ENCODE measurements at places on chromosomes 11 and 22.

DNA sequence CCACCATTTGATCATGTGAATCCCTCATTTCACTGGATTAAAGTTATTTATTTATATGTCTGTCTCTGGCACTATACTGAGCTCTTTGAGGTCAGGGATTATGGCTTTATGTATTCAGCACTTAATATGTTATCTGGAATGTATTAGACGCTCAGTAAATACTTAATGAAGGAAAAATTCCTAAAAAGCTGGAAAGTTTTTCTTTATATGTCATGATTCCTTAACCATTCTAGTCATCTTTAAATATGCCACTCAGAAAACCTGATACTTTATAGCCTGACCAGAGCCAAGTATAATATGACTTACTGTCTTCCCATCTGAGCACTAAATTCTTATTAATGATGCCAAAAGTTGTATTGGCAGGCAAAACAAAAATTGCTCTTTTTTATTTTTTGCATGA lies 27.1 kb downstream of the RNF169 start:
- DNase-seq, result no peak

DNA sequence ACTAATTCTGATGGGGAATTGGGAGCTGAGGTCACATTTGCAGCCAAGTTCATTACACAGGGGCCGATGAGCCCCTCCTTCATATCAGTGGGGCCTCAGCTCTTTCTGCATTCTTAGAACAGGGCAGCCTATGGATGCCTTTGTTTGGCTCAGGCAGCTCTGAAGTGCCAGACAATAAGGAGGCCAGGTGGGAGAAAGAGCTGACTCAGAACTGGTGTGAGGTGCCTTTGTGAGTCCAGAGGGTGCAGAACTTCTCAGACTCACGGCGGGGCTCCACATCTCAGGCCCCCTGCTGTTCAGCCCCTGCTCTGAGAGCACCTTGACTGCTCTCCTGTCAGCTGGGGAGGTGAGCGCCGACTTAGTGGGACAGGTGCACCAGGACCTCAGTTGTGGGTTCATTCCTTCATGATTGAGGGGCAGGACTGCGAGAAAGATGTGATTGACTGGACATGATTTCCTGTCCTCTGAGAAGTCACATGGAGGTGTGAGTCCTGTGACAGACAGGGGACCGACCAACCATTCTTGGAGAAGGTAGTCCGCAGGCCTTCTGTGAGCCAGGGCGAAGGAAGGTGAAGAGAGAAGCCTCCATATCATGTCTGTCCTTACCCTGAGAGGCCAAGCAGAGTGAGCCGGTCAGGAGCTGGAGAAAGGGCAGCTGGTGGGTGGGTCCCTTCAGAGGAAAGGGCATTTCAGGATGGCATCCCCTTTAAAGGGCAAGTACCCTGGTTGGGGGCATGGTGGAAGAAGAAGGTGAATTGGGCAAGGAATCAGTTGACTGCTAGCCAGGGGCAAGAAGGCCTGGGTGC lies 245.0 kb upstream of the TBCEL start:
- DNase-seq, result no peak

GRCh38 chr11:70476669-70477068 lies 78.3 kb downstream of the CTTN start:
- DNase-seq, result no peak

- DNase-seq, result peak; percentile 50
Observed at GRCh38 chr11:73295241-73295995, 12.7 kb upstream of the ARHGEF17 start.

- DNase-seq, result no peak
Observed at GRCh38 chr22:32555581-32555980, 81.0 kb downstream of the FBXO7 start.

GRCh38 chr11:996681-997080 lies 39.8 kb downstream of the MUC6 start:
- no peak for DNase-seq

DNA sequence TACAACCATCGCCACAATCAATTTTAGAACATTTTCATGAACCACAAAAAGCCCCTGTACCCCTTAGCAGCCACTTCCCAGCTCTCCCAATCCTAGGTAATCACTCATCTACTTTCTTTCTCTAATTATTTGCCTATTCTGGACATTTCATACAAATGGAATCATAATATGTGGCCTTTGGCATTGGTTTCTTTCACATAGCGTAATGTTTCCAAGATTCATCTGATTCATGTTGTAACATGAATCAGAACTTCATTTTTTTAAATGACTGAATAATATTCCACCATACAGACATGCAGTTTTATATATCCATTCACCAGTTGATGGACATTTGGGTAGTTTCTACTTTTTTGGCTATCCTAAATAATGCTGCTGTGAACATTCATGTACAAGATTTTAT lies 56.2 kb upstream of the RCN1 start:
- DNase-seq, result no peak

DNA sequence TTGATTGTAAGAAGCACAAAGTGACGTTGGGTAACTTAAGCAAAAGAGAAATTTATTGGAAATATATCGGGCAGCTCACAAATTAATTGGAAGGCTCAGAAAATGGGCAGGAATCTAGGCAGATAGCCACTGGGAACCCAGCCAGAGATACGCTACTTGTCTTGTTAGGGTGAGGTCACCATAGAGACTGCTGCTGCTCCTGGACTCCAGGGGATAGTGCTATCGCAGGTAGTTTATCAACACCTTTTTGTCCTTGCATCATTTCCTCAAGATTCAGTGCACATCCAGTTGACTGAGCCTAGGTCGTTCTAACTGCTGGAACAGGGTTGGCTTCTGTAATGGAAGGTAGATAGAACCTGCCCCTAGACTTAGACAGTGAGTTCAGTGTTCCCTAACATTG lies 19.6 kb downstream of the AMOTL1 start:
- DNase-seq, result no peak

DNA sequence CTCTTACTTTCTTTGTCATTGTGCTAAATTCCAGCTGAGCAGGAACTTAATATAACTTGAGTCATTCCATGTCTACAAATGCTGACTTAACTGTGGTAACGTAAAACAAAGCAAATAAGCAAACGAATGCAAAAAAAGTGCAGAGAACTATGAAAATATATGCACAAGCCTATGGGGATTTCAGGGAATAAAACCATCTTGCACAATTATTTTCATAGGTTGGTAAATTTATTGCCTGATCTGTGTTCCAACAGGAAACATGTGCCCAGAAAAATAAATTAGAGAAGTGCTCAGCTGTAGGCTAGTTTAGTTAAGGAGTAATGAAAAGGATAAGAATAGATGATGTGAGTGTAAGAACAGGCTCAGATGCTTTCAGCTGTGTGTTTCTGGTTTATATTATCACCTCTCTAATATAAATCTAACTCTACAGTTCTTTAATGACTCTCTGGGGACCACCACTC lies 1169.3 kb downstream of the LRRC4C start:
- DNase-seq, result no peak

DNA sequence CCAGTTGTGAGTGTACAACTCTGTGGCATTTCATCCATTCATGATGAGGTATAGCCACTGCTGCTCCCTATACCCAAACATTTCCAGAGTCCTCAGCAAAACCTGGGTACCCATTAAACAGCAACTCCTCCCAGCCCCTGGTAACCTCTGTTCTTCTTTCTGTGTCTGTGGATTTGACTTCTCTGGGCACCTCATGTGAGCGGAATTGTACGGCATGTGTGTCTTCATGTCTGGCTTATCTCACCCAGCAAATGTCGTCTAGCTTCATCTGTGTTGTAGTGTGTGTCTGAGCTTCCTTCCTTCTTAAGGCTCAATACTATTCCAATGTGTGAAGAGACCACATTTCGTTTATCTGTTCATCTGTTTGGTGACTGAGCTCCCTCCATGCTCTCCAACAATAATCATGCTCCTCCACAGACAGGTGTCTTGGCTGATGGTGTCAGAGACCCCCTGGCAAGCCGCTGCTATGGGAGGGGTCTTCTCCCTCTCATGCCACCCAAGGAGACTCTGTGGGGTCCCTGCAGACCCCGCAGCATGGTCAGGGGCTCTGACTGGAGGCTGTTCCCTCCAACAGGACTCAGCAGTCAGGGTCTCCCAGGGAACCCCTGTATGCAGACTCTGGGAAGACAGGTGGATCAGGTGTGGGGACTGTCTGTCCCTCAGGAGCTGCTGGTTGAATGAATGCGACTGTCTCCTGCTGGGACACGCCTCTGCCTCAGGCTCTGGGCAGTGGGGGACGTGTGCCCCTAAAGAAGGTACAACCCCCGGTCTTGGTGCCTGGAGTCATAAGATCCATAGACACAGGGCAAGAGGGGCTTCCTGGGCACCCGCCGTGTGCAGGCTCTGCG lies 52.7 kb downstream of the SMIM38 start:
- DNase-seq, result no peak

GRCh38 chr11:60764879-60765278 lies 8.2 kb downstream of the MS4A15 start:
- DNase-seq, result no peak

DNA sequence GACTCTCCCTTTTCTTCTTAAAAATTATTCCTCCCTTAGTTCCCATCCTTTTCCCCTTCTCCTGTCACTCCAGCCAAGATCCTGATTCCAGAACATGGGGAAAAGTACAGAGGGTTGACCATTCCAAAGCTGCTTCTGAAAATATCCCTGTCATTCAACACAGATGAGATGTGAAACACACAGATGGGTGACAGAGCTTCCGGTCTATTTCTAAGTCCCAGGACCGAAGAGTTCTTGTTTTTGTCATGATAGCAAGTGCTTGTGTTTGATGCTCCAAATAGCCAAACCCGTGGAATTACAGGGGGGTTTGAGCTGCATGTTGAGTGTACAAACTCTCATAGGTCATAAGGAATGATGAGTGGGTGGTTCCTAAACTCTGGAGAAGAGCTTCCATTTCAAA lies 57.9 kb downstream of the PARVA start:
- DNase-seq, result no peak

- DNase-seq, result no peak
Observed at GRCh38 chr11:106679581-106679980, 338.7 kb downstream of the GUCY1A2 start.

- no peak for DNase-seq
Observed at GRCh38 chr22:37021710-37022482, 2.4 kb downstream of the MPST start.

- DNase-seq, result no peak
Observed at GRCh38 chr11:119859684-119860083, 130.7 kb upstream of the NECTIN1 start.

DNA sequence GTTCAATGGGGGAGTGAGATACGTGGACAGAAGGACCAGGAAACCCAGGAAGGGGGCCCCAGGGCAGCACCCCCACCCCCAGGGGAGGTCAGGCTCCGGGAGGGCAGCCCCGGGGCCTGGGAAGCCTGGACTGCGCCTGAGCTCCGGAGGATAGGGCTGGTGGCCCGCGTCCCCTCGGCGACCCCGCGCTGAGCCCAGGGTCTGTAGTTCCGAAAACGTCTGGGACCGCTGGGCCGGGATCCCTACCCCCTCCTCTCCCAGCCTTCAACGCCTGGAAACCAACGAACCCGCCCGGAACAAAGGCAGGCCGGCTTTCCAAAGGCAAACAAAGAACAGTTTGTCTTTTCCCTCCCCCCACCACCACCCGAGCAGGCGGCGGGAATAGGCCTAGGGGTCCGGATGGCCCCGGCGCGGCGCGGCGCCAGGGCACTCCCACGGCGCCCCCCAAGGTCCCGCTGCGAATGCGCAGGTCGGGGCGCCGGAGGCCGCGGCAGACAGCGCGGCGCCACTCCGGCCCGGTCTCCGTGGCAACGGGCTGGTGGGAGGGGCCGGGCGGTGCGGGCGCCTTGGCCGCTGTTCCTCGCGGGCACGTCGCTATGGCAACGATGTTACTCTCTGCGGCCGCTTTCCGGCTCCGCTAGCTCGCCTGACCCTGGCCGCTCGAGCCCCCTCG lies 58.5 kb downstream of the IGLL1 start:
- DNase-seq, result no peak

GRCh38 chr22:41544671-41545476 lies 604 bp upstream of the POLR3H start:
- no peak for DNase-seq

DNA sequence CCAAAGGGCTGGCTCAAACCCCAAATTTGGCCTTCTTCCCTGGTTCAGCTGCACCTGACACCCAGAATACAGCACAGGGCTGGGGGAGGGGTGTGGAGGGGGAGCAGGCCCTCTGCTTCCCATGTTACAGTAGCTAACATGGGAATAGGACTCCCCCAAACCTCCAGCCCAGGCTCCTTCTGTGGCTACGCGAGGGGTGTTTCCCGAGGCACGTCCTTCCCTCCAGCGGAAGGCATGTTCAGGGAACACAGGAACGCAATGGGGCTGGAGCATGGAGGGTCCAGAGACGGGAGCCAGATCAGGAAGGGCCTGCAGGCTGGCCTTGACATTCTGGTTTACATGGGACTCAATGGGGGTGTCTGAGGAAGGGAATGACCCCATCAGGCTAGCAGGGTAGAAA lies 11.8 kb upstream of the IGLL1 start:
- no peak for DNase-seq

DNA sequence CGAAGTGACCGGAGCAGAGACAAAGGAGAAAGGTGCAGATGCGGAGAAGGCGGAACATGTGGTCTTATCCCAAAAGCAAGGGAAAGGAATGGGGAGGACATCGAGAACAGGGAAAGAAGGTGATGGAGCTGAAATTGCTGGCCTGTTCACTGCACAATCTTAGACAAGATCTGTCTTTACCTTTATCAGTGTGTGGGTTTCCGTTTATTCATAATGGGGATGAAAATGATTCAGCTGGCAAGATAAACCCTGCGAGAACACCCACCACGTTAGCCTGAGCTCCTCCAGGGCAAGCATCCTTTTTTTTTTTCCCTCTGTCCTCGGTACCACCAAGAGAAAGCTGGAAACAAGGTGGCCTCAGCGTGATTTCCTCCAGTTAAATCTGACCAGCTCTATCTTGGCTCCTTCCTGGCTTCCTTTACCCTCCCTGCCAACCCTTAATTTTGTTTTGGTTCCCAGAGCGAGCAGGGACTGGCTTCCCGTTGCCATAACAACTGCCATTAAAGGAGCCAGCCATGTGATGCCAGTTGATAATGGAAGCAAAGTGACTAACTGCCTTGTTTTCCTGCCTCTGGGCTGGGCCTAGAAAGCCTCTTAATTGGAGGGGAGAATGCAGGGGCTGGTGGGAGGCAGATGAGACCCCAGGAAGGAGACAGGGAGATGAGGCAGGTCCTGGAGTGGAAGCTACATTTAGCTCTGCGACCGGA lies 4.2 kb downstream of the SGSM1 start:
- DNase-seq, result no peak

DNA sequence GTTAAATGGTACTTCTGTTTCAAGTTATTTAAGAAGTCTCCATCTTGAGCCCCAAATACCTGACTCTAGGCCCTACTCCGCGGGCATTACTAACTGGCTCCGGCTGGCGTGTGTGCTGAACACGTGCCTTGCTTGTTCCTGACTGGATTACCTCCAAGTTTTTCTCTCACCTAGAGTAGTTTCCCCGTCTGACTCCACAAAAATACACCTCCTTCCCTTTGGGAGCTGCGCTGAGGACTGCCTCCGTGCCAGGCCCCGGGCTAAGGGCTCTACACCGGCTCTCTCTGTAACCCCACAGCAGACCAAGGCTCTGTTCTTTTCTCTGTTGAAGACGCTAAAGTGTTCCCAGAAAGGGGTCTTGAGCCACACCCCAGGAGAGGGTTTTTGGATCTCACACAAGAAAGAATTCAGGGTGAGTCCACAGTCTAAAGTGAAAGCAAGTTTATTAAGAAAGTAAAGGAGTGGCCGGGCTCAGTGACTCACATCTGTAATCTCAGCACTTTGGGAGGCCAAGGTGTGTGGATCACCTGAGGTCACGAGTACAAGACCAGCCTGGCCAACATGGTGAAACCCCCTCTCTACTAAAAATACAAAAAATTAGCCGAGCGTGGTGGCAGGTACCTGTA lies 61.8 kb downstream of the ANO1 start:
- DNase-seq, result no peak

All from epithelial cell of proximal tubule (primary cell).